ENCODE measurements at places on chromosomes 13 and 19.
A peak's percentile ranks its signal among the peaks of the same experiment; 100 is the strongest.

DNA sequence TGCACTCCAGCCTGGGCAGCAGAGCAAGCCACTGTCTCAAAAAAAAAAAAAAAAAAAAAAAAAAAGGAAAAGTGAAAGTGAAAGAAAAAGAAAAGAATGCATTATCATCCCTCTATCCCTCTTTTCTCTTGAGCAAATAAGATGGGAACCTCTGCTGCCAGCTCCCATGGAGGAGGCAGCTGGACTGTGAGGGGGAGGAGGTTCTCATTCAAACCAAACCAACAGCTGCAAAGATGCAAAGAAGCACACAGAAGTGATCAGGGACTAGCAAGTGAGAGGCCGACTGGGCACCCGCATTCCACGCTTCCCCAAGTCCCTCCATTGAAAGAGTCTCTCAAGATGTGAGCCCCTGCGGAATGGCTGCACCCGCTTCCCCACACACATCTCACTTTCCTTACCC lies 63.5 kb downstream of the TSHZ3 start:
- peak; percentile 51 for DNase-seq

- no peak for DNase-seq
Observed at GRCh38 chr13:40336228-40337221, 329.9 kb downstream of the FOXO1 start.

- no peak for DNase-seq
Observed at GRCh38 chr19:16368385-16369305, 44.0 kb downstream of the KLF2 start.

- no peak for DNase-seq
Observed at GRCh38 chr19:6450166-6450565, 9.4 kb downstream of the SLC25A23 start.

- peak; percentile 64 for DNase-seq
Observed at GRCh38 chr19:44303976-44304568, 753 bp downstream of the ZNF235 start.

DNA sequence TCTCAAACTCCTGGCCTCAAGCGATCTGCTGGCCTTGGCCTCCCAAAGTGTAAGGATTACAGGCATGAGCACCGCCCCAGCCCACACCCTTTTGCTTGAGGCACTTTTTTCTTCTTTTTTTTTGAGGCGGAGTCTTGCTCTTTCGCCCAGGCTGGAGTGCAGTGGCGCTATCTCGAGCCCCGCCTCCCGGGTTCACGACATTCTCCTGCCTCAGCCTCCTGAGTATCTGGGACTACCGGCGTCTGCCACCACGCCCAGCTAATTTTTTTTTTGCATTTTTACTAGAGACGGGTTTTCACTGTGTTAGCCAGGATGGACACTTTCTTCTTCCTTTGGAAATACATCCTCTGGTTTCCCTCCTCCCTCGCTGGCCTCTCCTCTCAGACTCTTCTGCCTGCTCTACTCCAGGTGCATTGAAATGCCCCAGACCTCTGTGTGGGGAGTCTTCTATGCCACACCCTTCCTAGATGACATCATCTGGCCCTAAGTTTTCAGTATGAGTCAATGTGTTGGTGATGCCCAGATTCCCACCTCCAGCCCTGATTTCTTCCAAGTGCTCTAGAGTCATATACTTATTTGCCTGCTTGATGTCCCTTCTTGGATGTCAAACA lies 20.7 kb upstream of the TPT1 start:
- peak; percentile 49 for DNase-seq

DNA sequence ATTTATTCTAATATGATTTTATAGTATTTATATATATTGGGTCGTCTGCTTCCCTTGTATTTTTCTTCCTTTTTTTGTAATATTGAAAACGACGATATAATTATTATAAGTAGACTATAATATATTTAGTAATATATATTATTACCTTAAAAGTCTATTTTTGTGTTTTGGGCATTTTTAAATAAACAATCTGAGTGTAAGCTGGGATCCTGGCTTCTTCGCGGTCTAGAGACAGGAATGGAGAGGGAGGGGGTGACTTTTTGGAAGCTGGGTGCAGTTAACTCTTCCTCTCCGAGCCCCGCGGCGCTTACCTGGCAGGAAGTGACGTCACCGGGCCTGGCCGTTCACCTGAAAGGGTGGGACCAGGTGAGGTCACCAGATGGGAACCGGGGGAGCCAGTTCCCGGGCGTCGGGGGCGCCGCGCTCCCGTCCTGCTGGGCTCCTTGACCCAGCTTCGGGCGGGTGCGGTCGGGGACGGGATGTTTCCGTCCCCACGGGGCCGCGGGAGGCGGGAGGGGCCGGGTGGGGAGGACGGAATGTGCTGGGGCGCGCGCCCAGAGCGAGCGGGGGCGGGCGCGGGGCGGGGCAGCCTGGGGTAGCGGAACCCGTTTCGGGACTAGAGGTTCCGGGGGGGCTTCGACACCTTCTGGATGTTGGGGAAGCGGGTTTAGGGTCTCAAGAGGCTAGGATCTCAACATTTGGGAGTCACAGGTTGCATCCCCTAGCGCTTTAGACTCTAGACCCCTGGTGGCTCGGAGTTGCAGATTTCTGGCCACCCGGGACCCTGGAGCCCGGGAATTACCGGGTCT lies 2.8 kb downstream of the ZFP36 start:
- DNase-seq, result peak; percentile 74

GRCh38 chr13:105972306-105972721 lies 563.1 kb downstream of the EFNB2 start:
- DNase-seq, result peak; percentile 40

GRCh38 chr19:12481781-12482508 lies 2.7 kb downstream of the ZNF709 start:
- no peak for DNase-seq

DNA sequence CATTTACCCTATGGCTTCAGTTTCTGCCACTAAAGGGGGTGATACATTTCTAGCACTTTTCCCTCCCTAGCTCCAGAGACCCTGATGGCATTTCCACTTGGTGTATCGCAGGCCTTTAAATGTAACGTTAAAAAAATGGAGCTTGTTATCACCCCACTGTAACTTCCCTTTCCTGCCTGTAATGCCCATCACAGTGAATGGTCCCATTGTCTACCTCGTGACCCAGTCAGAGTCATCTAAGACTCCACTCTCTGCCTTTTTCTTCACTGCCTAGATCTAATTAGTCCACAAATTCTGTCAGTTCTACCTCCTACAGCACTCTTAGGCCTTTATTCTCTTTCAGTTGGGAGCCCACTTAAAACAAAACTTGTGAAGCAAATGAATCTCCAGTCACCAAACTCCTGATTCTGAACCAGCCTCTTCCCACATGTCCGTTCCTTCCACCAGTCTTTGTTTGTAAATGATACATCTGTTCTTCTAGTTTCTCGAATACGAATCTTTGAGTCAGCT lies 64.8 kb downstream of the NHLRC3 start:
- no peak for DNase-seq

DNA sequence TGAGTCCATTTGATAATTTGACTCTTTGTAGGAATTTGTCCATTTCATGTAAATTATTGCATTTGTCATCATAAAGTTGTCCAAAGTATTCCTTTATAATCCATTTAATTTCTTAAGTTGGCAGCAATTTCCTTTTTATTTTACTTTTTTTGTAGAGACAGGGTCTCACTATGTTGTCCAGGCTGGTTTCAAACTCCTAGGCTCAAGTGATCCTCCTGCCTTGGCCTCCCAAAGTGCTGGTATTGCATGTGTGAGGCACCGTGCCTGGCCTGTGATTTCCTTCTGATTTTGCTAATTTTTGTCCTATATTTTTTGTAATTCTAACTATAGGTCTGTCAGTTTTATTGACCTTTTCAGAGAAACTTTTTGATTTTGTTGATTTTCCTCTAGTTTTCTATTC lies 84.9 kb downstream of the URI1 start:
- no peak for DNase-seq

DNA sequence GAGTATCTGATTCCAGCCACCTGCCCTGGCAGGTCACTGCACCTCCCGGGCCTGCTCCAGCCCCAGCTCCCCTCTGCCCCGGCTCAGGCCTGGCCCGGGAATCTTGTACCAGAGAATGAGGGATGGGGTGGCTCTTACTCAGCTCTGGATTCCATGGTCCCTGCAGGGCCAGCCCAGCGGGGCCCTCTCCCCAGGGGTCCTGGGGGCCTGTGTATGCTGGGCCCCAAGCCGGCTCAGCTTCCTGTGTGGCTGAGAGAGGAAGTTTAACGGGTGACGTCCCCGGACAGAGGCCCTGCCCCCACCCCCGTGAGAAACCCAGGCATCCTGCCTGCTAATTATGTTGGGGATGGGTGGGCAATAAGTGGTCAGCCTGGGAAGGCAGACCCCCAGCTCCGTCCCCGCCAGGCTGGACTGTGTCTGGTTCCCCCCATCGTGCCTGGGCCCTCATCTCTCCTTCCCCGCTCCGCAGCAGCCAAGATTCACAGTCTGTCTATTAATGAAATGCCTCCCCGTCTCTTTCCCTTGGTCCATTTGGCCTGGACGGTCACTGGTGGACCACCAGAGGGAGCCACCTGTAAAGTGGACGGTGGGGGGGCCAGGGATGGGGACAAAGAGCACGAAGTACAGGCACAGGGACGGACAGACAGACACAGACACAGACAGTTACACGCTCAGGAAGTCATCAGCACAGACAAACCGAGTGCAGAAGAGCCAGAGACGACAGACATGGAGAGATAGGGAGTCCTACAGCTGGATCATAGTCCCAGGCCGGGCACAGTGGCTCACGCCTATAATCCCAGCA lies at the start of gene DENND1C:
TSS of gene DENND1C (minus strand) at position 247 of the 802 bp plus-strand sequence. CDS start at position 155, 92 bp downstream.
- peak; percentile 18 for DNase-seq

DNA sequence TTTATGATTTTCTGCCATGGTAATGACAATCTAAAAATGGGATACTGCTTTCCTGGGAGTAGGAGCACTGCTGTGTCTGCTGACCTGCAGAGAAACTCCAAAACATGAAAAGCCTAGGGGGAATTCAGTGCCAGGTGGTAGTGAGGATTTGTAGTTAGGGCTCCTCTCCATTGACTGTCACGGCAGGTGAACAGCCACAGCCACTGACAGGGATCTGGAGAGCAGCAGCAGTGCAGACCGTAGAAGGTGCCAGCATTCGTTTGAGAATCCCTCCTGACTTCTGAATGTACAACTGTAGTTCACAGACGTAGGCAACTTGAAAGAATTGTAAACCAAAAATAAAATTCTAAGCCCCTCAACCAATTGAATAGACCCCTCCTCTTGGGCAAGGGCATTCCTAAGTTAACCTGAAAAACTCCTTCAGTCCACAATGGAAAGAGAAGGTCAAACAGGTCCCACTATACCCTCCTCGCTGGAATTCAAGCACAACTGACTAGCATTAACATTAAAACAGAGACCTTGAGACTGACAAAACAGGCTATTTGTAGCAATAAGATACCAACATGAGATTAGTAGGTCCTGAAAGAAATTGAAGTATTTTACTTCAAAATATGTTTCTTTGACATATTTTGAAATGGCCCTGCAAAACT lies 1328.8 kb downstream of the OLFM4 start:
- DNase-seq, result no peak

DNA sequence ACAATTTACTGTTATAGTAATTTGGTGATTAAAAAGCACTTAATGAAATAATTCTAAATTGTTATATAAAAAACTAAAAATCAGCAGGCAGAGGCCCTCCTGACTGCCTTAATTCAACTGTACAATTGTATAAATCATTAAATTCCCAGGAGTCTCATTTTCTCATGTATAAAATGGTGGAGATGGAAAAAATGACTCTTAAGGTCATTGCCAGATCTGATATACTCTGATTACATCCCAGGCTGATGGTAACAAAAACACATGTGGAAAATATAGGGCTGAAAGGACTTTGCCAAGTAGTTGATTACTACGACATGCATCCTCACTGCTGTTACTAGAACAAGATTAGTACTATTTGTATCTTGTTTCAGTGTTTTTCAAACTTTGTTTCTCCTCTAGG lies 1020.0 kb upstream of the SLC10A2 start:
- no peak for DNase-seq

- no peak for DNase-seq
Observed at GRCh38 chr19:10003271-10003670, 7.0 kb downstream of the COL5A3 start.

- DNase-seq, result peak; percentile 66
Observed at GRCh38 chr19:38736413-38737280, 7.6 kb downstream of the CAPN12 start.

- no peak for DNase-seq
Observed at GRCh38 chr13:28067491-28067890, 32.9 kb downstream of the FLT3 start.

- DNase-seq, result no peak
Observed at GRCh38 chr19:33558151-33558550, 36.6 kb upstream of the PEPD start.

- no peak for DNase-seq
Observed at GRCh38 chr13:114145722-114146121, 13.3 kb upstream of the RASA3 start.

GRCh38 chr19:33404506-33405253 lies 31.2 kb downstream of the CEBPG start:
- DNase-seq, result no peak

- DNase-seq, result peak; percentile 50
Observed at GRCh38 chr19:53908106-53908934, 758 bp upstream of the CACNG7 start.

GRCh38 chr19:13952931-13953531 lies 722 bp downstream of the DCAF15 start:
- DNase-seq, result peak; percentile 80

DNA sequence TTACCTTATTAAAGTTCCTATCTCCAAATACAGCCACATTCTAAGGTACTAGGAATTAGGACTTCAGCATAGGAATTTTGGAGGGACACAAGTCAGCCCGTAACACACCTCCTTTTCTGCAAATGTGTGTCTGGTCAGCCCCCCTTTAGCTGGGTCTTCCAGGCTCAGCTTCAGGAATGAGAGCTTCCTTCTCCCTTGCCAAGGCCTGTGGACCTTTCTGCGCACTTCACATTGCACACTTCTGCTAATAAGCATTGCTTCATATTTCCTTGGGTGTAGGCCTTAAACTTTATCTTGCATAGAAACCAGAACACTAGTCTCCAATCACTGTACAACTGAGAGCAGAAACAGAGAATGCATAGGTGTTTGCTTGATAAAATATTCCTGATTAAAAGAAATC lies 4.5 kb upstream of the STK24 start:
- DNase-seq, result no peak

DNA sequence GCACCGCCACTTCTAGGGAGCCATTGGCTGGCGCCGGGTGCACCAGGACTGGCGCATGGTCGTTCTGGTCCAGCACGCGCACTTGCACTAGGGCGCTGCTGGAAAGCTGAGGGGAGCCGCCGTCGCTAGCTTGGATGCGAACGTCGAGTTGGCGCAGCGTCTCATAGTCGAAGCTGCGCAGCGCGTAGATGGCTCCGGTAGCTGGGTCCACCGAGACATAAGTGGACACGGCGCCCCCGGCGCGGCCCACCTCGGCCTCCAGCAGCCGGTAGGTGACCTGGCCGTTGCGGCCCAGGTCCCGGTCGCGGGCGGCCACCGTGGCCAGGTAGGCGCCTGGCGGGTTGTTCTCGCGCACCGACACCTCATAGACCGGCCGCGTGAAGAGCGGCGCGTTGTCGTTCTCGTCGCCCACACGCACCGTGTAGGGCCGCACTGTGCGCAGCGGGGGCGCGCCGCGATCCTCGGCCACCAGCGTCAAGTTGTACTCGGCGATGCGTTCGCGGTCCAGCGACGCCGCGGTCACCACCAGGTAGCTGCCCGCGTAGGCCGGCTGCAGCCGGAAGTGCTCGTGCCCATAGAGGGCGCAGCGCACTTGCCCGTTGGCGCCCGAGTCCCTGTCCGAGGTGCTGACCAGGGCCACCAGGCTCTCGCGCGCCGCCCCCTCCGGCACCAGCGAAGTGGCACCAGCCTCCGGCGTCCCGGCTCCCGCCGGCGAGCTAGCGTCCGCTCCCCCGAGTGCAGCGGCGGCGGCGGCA lies 1.7 kb downstream of the PCDH8 start:
- no peak for DNase-seq

Measured in EH (cell line).